ENCODE measurements at places on chromosomes 2 and 18.

DNA sequence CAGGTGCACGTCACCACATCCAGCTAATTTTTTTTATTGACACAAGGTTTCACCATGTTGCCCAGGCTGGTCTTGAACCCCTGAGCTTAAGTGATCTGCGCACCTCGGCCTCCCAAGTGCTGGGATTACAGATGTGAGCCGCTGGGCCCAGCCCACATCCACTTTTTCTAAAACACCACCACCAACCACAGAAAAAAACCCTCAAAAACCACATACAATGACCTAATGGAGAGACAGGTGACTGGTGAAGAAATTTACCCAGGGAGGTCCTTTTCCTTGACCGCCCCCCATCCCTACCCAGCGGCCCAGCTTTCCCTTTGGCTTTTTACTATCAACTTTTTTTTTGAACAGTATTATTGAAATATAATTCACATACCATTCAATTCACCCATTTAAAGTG lies 47.9 kb downstream of the CACNB4 start:
- no peak for DNase-seq

DNA sequence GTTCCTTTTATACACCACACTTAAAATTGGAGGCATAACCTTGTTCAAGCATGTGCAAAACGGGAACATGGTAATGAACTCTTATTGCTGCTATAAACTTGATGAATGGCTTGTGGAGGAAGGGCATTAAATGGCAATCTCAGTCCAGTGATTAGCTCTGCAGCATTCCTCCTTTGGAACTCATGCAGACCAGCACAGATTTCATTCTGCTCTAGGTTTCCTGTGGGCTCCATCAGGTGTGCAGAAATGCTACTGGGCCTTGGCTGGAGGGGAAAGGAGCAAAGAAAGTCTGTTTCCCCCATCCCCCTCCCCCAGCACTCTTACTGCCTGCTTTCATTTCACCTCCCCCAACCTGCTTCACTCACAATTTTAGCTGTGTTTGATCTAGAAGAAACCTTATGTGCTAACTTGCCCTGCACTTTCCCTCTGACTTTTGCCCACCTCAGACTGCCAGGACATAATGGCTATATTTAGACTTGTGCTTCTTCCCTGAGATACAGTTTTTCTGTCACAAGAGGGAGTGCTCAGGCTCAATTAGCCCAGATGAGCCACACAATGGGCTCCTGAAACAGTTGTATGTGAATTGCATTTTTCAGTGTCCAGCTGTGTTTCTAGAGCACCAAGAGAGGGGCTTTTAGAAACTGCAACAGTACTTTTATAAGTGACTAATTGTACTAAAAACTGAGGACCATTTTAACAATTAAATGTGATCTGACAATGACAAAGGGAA lies 109.8 kb downstream of the FSHR start:
- DNase-seq: no peak

DNA sequence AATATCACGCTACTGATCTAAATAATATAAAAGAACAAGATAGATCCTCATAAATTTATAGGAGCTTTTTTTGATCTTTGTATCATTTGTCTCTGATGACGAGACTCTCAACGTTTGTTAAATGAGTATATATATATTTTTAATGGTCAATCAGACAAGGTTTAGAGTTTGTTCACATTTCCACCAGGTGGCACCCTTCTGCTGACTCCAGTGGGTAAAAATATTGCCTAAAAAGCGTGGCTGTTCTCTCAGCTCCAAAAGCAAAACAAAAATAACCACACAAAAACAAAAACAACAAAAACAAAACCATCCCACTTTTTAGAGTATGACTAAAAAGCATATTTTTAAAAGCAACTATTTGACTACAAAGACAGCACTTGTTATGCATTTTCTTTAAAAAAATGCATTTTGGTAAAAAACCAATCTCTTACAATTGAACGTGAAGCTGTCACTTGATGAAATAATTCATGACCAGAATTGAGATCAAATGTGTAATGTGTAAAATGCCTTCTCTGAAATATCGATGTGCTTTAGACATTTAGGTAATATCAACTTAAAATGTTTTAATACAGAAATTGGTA lies 723.2 kb downstream of the DPP10 start:
- DNase-seq: peak; percentile 15

DNA sequence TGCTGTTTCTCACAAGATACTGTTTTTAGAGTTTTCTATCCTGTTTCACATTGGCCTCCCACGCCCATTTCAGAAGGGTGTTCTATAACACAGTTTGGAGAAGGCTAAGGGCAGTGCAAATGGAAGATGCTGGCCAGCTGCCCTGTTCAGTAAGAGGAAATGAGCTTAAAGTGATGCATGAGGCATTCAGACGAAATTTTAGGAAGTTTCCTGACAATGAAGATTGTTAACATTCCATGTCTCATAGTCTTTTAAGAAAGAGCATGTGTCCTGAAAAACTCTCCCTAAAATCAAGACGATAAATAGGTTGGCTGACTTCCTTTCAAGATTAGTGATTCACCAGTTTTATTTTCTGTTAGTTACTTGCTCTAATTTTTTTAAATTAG lies 484.2 kb upstream of the NRP2 start:
- no peak for DNase-seq

- DNase-seq: no peak
These were observed 85.6 kb downstream of the MARCHF4 start for GRCh38 chr2:216286616-216287231.

DNA sequence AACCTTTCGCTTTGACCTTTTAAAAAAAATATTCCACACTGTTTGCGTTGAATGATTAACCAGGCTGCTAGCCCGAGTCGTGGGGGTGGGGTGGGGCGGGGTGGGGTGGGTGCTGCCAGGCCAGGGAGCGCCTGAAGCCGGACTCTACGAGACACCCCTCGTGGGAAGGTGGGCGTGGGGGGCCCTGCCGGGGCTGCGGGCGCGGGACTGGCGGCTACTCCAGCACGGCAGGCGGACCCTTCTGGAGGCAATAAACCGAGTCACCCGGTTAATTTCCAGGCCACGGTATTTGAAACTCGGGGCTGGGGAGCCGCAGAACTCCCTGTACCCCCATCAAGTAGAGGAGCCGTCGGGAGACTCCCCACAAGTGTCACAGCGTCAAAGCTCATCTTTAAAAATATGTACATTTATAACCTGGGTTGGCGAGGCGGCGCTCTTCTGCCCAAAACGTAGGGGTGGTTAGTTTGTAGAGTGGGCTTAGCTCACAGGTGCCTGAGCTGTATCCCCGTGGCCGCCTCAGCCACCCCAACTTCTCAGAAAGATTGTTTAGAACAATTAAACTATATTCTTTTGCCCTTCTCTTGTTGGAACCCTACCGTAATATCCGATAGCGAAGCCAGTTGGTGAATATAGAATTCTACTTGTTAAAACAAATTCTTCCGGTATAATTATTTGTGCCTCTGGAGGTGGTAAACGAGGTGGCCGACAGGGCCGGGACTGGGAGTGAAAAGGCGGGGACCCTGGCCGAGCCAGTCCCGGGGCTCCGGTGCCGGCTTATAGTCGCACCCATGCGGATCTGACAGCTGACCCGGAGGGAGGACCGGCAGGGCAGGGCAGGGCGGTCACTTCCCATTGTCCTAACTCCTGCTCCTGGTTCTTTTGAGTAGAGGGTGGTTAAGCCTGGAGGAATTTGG lies 1.4 kb downstream of the B3GNT2 start:
- DNase-seq: peak; percentile 70

GRCh38 chr2:202249521-202250253 lies 11.3 kb upstream of the SUMO1 start:
- no peak for DNase-seq
